ENCODE measurements at places on chromosomes 4 and X.
A peak's percentile ranks its signal among the peaks of the same experiment; 100 is the strongest.

GRCh38 chr4:87939978-87940690, 35.4 kb upstream of the SPP1 start:
- no peak for DNase-seq

GRCh38 chr4:600850-601515, 24.4 kb upstream of the PDE6B start:
- DNase-seq = no peak

DNA sequence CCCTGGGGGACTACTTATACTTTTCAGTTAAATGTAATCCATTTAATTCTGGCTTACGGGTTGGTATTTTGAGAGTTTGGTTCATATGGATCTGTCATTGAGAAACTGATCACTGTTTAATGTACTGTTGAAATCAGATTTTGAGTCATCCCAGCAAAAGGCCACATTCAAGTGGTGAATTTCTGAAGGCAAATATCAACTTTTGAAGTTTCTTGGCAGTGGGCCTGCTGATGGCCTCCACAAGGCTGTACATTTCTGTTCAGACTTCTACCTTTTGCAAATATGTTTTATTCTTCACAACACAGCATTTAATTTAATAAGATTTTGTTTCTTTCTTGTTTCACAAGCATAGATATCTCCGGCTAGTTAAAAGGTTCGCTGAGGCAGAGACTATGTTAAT, 138.7 kb downstream of the PDGFC start:
- DNase-seq = no peak

GRCh38 chr4:89829470-89830138, 7.4 kb downstream of the SNCA start:
- no peak for DNase-seq

DNA sequence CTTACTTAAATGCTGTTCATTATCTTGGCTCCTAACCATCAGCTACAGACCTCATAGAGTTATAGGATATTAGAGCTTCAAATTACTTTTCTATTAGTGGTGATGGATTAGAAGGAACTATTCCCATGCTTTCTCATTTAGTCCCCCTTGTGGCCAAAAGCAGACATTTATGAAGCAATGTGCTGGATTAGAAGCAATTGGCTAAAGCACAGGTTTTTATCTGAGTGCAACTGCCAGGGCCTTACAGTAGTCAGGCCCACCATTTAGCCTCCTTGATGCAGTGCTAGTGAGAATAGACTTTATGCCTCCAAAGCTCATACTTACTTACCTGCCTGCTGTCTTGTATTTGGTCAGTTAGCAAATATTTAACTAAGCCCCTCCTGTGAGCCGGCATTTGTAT, 93.0 kb downstream of the TSPAN7 start:
- no peak for DNase-seq

DNA sequence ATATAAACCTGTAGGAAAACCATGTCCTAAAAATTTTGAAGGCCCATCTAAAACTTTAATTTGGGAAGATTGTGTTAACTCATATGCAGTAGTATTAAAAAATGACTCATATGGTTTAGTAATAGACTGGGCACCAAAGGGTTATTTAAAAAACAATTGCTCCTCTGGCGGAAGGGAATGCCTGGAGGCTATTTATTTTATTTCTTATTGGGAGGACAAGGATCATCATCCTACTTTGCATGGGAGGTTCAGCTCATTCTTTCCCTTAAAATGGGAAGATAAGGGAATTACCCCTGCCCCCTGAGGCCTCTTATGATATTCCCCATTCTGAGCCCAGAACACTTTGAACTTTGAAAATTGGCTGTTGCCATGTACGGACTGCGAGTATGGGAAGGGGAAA, 29.7 kb upstream of the MGST2 start:
- DNase-seq = no peak

DNA sequence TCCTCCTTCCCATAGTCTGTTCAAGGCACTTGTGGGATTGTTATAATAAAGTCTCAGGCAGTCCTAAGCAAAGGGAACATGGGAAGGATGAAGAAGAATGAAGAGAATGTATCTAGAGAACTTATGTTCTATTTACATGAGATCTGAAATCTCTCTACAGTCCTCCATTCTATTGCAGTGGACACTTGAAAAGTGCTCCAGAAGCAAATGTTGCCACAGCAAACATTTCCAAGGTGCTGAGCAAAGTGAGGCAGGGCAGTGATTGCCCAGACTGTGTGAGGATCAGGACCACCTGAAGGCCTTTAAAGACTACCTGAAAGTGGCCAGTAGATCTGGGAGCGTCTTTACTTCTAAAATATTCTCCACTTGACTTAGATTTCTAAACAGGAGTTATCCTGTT, 203.5 kb downstream of the RBM46 start:
- no peak for DNase-seq

- DNase-seq = no peak
These were observed 10.4 kb downstream of the MAD2L1 start for GRCh38 chr4:120056246-120056645.

GRCh38 chr4:163679189-163679588, 184.7 kb downstream of the TMA16 start:
- no peak for DNase-seq

- DNase-seq = no peak
These were observed 331.8 kb upstream of the TENM3 start for GRCh38 chr4:181911420-181911819.

DNA sequence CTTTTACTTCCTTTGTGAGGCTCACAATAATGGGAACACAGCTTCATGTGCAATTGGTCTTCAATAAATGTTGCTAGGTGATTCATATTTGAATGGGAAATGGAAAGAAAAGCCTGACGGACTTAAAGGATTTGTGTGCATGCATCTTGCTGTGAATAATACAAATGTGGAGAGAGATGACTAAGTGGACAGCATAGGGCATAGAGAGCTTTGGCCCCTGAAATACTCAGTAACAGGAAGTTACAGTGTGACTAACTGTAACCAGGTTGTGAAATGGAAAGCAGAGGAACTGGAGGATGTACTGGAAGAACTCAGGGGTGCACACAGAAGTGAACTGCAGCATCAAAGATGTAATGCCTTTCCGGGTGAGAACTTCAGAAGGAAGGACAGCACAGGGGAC, 206.7 kb downstream of the MGST2 start:
- DNase-seq = no peak

DNA sequence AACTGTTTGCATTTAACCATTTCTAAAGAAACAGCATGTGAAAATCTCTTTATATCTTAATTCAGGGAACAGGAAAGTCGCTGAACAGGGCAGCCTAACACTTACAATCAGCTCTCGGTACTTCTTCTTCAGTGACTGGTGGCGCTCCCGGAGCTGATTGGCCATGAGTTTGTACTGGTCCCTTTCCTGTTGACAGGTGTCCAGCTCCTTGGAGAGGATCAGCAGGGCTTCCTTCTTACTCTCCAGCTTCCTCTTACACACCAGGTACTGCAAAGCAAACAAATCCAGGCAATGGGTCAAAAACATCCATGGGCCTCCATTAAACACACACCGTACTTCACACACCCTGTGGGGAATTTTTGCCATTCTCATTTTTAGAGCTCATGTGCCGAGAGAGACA, 36.4 kb downstream of the CCDC149 start:
- no peak for DNase-seq

DNA sequence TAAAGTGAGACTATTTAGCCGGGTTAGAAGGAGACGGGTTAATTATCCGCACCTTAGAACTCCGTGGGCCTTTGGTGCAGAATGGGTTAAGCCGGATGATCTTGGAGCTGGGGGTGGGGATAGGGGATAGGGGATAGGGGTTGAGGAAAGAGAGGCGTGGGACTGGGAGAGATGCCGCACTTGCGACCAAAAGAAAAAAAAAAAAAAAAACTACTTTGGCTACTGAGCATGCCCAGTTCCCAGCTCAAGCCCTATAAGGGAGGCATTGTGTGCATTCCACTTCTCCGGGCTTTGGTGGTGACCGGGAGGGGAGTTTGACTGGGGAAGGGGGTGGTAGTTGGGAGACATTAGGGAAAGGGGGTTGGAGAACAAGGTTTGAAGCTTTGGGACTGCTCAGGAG, at the start of gene SLITRK4:
Gene SLITRK4 (minus strand): TSS at position 187 of the 400 bp plus-strand sequence. CDS start 4,993 bp downstream, outside the sequence.
- no peak for DNase-seq

- no peak for DNase-seq
These were observed 39.7 kb downstream of the SNX25 start for GRCh38 chr4:185249105-185249504.

GRCh38 chr4:151315212-151315886, 10.1 kb downstream of the SH3D19 start:
- DNase-seq = no peak

GRCh38 chr4:67456577-67457196, 88.6 kb downstream of the CENPC start:
- no peak for DNase-seq

- DNase-seq = no peak
These were observed 118.2 kb downstream of the PCDH7 start for GRCh38 chr4:30838331-30838730.

GRCh38 chrX:110444996-110445395, 86.3 kb downstream of the RTL9 start:
- no peak for DNase-seq

GRCh38 chr4:154692304-154692818, 51.4 kb upstream of the LRAT start:
- no peak for DNase-seq

- DNase-seq = no peak
These were observed 32.8 kb downstream of the FAM149A start for GRCh38 chr4:186137196-186137794.

GRCh38 chr4:143558823-143559756, 45.6 kb downstream of the SMARCA5 start:
- DNase-seq = peak; percentile 62

DNA sequence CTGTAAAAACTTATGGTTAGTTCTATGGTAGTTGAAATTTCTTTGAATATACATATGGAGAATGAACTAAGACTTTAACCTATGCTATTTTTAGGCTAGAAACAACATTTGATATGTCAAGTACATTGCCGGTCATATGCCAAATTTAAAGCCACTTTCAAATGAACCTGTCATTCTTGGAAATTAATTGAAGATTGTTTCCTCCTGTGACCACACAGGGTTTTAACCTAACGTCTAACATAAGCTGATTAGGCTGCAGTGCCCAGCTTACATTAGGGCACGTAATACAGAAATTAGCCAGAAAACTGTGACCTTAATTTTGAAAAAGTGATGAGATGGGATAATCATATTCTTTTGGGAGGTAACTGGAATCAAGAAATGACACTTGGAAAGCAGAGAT, 645.9 kb downstream of the FSTL5 start:
- no peak for DNase-seq

GRCh38 chrX:131830400-131831184, 192.5 kb upstream of the STK26 start:
- DNase-seq = no peak

GRCh38 chr4:136670265-136670664, 862.0 kb downstream of the PCDH18 start:
- DNase-seq = no peak

DNA sequence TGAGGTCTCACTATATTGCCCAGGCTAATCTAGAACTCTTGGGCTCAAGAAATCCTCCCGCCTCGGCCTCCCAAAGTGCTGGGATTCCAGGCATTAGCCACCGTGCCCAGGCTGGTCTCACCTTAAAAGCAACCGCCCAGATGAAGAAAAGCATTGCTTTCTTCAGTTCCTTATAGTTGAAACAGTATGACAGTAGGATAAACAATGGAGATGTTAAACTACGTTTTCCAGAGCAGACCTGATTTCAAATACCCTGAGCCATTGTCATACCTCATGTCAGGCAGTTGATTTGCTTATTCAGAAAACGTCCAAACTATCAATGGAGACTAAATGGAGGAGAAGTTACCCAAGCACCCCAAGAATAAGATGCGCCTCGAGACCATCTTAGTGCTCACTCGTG, 26.3 kb upstream of the TMEM131L start:
- no peak for DNase-seq

DNA sequence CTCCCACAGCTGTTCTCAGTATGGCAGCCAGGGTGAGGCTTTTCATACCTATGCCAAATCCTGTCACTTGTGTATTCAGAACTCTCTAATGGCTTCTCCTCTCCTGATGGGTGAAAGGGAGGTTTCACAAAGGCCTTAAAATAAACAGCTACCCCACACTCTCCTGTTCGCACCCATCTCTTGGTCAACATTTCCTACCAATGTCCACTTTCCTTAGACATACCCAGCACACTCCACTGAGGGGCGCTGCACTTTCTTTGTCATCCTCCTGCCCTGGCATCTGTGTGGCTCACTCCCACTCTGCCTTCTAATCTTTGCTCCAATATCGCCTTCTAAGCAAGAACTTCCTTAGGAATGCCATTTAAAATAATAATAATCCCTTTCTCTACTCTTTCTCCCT, 313.3 kb downstream of the PPP3CA start:
- no peak for DNase-seq

DNA sequence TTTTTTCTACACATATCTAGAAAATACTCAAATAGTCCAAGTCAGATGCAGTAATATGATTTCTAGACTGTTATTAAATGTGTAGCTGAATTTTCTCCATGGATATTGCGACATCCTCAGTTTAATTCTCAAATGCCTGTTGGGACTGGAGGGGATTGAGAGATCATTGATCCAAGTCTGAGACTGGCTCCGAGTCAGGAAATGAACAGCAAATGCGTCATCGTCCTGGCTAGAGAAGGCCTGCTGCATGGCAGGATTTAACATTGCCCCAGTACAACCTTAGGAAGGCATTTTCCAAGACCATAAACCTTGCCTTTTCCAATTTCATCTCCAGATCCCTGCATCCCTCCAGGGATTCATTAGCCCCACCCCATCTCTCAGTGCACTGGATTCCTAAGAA, 56.6 kb upstream of the SLC6A14 start:
- no peak for DNase-seq

- no peak for DNase-seq
These were observed 102.7 kb upstream of the DHX15 start for GRCh38 chr4:24686866-24687692.

DNA sequence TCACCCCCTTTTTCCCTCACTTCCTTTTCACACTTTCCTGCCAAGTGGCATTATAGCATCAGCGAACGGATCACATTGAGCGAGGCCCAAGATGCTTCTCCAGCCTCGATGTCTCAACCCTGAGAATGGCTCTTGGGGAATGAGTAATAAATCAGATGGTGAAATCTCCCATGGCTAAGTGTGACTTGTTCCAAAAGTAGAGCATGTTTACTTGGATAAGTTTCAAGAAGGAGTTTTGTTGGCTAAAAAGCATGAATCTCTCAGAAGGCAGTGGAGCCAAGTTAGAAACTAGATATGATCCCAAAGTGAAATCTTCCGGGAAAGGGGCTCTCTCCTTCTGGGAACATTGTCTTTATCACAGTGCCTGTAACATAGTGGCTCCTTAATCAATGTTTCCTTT, 316.3 kb downstream of the CAMK2D start:
- no peak for DNase-seq
